ENCODE measurements at places on chromosomes 6 and 20. TPM values are rescaled to one million over a fixed set of nuclear protein-coding genes. Genes with fewer than 3 reads are reported as not detected.

DNA sequence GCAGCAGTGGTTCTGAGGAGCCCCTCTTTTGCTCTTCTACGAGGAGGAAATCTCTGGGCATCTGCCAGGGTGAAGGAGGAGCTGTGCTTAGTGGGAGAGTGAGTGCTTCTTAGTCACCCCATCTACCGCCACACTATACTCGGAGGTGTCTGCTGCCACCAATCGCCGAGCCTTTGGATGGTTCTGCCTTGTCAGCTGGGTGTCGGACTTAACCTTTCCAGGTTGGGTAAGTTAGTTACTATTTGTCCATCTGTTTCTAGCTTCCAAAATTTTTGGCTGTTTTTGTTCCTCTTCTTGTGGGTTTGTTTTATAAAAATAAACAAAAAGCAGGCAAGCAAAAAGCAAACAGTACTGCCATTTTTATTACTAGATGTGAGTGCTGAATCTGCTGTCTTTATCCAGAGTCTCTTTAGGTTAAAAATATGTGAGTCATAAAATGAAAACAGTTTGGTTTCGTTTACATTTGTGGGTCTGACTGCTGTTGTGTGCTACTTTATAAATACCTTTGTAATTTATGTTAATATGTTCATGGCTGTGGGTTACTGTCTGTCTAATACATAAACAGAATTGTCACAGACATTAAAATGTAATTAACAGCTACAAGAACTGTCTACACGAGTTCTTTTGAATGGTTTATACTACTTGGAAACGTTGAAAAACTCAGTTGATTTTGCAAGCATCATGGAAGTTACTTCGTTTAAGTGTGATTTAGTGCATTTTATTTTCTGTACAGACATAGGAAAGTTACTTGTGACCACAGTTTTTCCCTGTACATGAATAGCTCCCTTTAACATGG lies 89.2 kb downstream of the ARID1B start:
- no peak for DNase-seq

Gene C6orf47
- total RNA-seq, result 19.1 TPM

Gene ARMC12
- 1.8 TPM for total RNA-seq

DNA sequence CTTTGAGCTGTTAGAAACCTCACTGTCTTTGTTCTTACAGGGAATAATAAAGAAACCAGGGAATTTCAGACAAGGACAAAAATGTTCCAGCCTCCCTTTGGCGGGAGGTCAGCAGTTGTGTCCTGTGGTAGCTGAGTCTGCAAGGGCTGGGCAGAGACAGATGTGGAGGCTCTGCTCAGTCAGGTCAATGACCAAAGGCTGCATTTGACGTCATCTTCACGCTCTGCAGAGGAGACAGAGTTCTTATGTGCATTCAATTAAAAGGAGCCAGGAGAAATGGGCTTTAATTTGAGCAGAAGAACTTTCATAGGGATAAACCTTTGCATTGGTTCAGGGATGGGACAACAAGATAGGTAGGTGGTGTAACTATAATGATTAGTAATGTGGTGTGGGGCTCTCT lies 45.1 kb upstream of the FOXA2 start:
- no peak for DNase-seq

Gene GRM4
- 0.26 TPM for total RNA-seq

Gene NEURL2
- total RNA-seq, result 2.7 TPM

DNA sequence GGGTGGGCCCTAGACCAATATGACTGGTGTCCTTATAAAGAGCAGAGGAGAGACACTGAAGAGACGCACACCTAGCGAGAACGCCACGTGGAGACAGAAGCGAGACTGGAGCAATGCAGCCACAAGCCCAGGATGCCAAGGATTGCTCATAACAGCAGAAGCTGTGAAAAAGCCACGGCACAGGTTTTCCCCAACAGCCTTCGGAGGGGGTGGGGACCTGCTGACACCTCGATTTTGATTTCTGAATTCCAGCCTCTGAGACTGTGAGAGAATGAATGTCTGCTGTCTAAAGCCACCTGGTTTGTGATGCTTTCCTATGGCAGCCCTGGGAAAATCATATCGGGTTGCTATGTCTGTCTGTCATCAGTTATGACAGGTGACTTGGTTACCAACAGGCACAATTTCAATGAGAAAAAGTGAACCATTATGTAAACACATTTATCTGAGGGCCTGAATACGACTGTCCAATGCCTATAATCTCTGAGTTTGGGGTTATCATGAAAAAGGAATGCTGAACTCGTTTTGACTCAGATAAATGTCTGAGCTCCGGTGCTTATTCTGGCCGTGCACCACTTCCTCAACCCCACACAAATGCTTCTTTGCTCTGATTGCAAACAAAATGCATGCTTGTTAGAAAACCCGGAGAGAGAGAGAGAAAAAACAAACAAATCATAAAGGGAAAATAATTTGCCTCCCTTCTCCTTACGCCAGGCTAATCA lies 769.7 kb downstream of the PTPRT start:
- DNase-seq, result no peak

Gene RNF39
- not detected for total RNA-seq

DNA sequence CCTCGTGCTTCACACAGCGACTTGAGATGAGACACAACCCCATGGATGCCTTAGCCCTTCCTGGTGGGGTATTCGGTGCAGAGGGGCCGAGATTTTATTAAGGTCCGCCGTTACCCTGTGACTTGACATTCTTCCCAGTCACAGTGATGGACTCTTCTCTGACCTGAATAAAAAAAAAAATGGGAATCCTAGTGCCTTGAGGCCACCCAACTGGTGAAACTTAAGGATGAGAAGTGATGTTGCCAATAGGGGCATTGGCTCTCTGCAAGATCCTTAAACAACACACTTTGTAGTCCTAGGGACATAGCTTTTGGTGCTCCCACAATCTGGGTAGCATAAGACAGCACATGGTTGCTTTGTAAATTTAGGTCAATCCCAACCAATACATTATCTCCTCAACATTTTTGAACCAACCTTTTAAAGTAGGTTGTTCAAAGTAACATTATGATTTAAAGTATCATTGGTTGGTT lies 814 bp upstream of the ADNP start:
- no peak for DNase-seq

Gene PSORS1C2
- total RNA-seq, result not detected

Gene GLO1
- total RNA-seq, result 77.7 TPM

GRCh38 chr6:159691963-159692287 lies 1.1 kb downstream of the SOD2 start:
- DNase-seq, result no peak

GRCh38 chr6:169800116-169800667 lies 48.8 kb downstream of the ERMARD start:
- no peak for DNase-seq

DNA sequence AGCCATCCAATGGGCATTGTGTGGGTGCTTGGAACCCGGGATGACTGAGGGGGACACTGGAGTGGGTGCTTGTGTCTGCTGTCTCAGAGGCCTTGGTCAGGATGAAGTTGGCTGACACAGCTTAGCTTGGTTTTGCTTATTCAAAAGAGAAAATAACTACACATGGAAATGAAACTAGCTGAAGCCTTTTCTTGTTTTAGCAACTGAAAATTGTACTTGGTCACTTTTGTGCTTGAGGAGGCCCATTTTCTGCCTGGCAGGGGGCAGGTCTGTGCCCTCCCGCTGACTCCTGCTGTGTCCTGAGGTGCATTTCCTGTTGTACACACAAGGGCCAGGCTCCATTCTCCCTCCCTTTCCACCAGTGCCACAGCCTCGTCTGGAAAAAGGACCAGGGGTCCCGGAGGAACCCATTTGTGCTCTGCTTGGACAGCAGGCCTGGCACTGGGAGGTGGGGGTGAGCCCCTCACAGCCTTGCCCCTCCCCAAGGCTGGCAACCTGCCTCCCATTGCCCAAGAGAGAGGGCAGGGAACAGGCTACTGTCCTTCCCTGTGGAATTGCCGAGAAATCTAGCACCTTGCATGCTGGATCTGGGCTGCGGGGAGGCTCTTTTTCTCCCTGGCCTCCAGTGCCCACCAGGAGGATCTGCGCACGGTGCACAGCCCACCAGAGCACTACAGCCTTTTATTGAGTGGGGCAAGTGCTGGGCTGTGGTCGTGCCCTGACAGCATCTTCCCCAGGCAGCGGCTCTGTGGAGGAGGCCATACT lies 49.4 kb downstream of the PYGB start:
- DNase-seq, result no peak

Gene THBD
- 38.2 TPM for total RNA-seq

- DNase-seq, result no peak
These were observed 1.8 kb downstream of the ENTPD6 start for GRCh38 chr20:25197183-25197869.

Gene LAMP5
- total RNA-seq, result 2.9 TPM

Gene DEFB132
- not detected for total RNA-seq

GRCh38 chr20:57884956-57885355 lies 175.1 kb upstream of the PMEPA1 start:
- no peak for DNase-seq

DNA sequence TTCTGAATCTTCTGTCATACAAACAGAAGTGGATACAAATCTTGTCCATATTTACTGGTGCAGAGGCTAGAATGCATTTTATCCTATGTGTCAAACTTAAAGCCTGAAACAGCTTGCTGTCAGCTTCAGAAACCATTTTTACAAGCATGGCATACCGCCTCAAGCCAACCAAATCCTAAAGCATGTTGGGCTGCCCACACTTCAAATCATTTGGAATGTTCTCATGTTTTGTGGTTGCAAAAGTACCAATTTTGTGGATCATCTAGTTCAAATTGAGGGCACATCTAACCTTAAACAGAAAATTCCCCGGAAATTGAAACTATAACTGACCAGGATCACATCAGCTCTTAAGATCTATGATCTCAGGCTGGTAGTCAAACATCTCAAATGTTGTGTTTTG lies 3.2 kb downstream of the GPR63 start:
- no peak for DNase-seq

- no peak for DNase-seq
These were observed 66.7 kb upstream of the E2F3 start for GRCh38 chr6:20334962-20335361.

Gene FAM217A
- not detected for total RNA-seq

Gene SIM1
- total RNA-seq, result 3.8 TPM

DNA sequence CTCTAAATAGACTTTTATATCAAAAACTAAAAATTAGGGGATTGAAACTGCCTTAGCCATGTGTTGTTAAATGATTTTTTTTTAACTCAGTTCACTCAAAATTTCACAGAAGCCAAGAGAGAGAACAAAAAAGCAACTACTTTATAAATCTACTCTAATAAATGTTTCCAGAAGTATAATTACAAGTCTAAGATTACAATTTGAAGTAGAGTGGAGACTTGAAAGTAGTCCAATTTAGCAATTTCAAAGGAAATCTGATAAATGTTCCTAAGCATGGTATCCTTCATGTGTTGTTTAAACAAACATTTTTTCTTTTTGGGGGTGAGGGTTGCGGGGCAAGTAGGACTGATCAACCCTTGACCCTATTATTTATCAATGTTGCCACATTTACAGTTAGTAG lies 72.6 kb downstream of the PHIP start:
- no peak for DNase-seq

Gene ADGRF4
- total RNA-seq, result not detected

DNA sequence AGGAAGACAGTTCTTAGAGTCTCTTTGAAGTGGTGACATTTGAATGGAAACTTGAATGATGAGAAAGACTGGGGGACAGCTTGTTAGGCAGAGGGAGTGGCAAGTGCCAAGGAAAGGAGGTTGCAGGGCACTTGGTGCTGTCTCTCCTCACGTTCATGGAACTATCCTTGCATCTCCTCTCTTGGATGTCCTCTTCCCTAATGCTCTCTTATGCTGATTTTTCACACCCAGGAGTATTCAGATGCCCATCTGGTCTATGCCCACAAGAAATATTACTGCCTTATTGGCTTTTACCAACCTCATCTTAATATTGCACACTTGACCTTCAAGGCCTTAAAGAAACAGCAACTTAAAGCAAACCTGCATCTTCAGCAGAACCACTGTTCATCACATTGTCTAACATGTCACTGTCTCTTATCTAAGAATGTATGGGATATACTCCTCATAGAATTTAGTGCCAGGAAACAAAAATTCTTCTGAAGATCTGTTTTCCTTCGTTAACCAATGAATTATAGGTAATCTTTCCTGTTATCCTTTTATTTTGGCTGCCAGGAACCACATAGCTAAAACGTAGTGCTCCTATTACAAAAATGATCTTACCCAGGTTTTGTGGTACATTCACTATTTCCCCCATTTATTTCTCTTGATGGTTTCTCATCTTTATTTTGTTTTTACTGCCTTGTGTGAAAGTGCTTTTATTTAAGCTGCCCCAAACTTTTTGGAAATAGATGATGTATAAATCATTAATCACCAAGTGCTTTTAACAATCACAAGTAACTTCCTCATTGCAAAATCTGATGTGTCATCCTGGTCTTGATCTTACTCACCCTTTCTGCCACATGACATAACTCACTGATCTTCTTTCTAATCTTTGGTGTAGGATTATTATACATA lies 12.8 kb downstream of the RGS17 start:
- DNase-seq, result no peak

GRCh38 chr6:4675121-4675520 lies 101.1 kb upstream of the CDYL start:
- no peak for DNase-seq

DNA sequence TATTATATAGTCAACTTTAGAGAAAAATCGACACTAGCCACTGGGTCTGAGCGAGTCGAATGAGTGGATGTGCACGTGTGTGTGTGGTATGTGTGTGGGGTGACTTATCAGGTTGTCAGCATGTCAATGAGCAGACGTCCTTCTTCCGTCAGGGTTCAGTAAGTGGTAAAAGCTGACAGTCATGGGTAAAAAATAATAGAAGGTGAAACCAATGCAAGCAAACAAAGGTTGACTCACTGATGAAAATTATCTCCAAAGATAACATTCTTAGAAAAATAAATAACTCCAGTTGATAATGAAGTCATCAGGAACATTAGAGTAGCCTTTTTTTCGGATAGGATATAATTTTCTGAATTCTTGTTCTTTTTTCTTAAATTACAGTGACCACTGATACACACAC lies 243.8 kb upstream of the FOXQ1 start:
- no peak for DNase-seq

GRCh38 chr20:49030954-49031619 lies 15.0 kb upstream of the CSE1L start:
- no peak for DNase-seq

GRCh38 chr6:27617700-27618689 lies 145.1 kb upstream of the ZNF184 start:
- DNase-seq, result no peak
